Heart left ventricle (tissue), 16 donors: ENCODE measurements at places on chromosomes 3 and 15. TPM values are rescaled to one million over a fixed set of nuclear protein-coding genes. Genes with fewer than 3 reads are reported as not detected.

The FGF12 gene
- 118 TPM for total RNA-seq

- peak; percentile 55 for DNase-seq
Observed at GRCh38 chr3:49454458-49454857, 15.6 kb upstream of the DAG1 start.

DNA sequence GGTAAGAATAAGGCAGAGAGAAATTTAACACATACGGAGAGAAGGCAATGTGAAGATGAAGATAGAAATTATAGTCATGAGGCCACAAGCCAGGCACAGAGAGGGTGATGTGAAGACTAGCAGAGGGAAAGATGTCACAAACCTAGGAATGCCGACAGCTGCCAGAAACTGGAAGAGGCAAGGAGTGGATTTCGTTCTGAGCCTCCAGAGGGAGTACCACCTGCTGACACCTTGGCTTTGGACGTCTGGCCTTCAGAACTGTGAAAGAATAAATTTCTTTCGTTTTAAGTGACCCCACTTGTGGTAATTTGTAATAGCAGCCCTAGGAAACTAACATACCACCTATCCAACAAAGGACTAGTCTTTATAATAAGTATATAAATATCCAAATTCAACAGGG is 5.0 kb upstream of the SGO1 start:
- no peak for DNase-seq

DNA sequence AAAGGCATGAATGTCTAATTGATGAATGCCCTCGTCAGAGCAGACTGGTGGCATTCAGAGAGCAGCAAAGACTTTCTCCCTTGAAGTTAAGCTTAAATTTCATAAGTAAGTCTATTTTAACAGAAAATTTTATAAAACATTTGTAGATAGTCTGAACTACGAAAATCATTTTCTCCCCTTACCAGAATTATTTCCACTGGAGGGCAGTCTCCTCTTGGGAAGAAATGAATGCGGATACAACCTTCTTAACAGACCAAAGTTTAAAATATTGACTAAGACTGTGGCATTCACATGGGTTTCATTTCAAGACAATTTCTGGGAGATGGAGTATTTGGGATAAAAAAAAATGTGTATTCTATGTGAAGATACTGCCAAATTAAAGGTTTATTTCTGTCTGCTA is 669.0 kb downstream of the FHIT start:
- no peak for DNase-seq

The OIP5 gene
- total RNA-seq = not detected

- no peak for DNase-seq
Observed at GRCh38 chr15:34188711-34189110, 21.2 kb downstream of the KATNBL1 start.

GRCh38 chr3:187913617-187914033 is 168.4 kb upstream of the BCL6 start:
- no peak for DNase-seq

The WDR93 gene
- total RNA-seq = not detected

The SCAP gene
- total RNA-seq = 41.2 TPM

- DNase-seq = no peak
Observed at GRCh38 chr3:120909602-120909878, 1.5 kb downstream of the STXBP5L start.

DNA sequence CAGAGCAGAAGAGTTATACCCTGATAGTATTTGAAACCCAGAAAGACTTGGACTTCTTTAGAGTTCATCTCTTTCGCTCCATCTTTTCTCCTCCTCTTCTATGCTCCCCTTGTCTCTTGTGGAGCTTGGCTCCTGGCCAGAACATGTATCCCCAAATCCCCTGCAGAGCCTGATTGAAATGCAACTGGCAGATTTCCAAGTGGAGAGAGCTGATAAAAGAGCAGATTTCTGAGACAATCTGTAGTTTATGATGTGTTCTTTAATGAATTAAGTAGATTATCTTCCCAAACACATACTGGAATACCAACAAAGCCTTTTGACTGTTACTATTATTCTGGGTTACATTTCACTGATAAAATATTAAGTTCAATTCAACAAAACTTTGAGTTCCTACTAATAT is 33.4 kb downstream of the UNC13C start:
- no peak for DNase-seq

DNA sequence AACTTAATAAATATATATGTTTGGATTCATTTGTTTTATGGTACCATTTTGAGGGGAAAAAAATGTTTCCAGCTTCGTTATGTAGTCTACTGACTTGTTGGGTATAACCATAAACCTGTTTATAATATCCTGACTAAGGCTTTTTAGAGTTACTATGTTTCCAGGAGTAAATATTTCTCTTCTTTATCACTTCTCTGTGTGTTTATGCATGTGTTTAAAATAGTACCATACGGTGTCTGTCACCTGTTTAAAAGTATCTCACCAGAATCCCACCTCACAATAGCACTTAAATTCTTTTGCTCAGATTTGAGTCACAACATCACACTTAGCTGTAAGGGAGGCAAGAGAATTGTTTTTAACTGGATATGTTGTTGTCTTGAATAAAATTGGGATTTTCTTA is 15.1 kb downstream of the LACTB start:
- DNase-seq = no peak

The FRG2C gene
- total RNA-seq = not detected

DNA sequence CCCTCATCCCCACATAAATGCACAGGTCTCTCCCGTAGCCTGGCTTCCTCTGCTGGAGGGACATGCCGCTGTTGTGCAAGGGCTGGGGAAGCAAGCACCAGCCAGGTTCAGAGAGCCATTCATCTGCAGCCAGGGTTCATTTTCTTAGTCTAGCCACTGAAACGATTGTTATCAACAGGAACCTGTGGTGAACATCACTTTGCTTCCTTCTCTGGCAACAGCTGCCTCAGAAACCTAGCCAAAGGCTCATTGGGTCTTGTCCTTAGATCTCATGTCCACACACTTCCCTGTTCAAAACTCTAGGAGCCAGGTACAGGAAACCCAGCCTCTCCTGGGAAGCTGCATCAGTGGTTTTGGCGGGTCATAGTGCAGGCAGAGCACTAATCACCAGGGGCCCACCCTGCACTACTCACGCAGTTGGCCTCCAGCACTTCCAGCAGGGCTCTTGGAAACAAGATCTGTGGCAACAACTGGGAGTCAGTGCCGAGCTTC is 47.0 kb downstream of the OXNAD1 start:
- peak; percentile 62 for DNase-seq
